ENCODE measurements at places on chromosomes 7 and 10.

- no peak for DNase-seq
Observed at GRCh38 chr10:14686356-14686755, 88.3 kb downstream of the FAM107B start.

- DNase-seq: no peak
Observed at GRCh38 chr7:106247841-106248240, 36.9 kb downstream of the NAMPT start.

GRCh38 chr10:62005281-62005680 is 103.8 kb downstream of the ARID5B start:
- DNase-seq: no peak

GRCh38 chr7:87075671-87076404 is 16.4 kb upstream of the ELAPOR2 start:
- no peak for DNase-seq

DNA sequence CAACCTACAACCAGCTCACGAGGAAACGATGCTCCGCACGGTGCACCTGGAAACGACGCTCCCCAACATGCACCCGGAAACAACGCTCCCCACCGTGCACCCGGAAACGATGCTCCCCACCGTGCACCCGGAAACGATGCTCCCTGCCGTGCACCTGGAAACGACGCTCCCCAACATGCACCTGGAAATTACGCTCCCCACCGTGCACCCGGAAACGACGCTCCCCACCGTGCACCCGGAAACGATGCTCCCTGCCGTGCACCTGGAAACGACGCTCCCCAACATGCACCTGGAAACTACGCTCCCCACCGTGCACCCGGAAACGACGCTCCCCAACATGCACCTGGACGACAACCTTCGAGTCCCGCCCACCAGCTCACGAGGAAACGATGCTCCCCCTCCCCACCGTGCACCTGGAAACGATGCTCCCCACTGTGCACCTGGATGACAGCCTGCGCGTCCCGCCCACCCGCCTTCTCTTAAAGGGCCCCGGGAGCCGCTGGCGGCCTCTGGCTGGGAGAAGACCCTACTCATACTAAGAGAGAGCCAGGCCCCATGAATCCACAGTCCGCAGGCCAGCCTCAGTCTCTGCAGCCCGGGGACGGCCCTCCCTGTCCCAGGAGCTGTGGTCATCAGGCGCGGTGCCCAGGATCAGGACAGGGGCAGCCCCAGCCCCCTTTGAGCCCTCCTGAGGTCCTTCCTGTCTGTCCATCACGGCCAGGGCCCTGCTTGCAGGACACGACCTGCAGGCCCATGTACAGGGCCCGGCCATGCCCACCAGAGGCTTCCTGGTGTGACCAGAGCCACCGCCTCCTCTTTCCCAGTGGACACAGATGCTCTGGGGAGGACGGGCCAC is 98.3 kb downstream of the PDGFA start:
- DNase-seq: no peak
